ENCODE measurements at places on chromosomes 6 and 20.

GRCh38 chr6:3414327-3415081 lies 42.3 kb downstream of the SLC22A23 start:
- H3K36me3 ChIP-seq: no peaks in the 10 kb centered on the region
- H3K4me1 ChIP-seq: peaks cover 4% of the 10 kb centered on the region
- peaks cover 3% of the 10 kb centered on the region for H3K27me3 ChIP-seq
- H3K27ac ChIP-seq: no peak overlapping the region
- H3K4me3 ChIP-seq: no peak overlapping the region
- ATAC-seq: peak; percentile 31

DNA sequence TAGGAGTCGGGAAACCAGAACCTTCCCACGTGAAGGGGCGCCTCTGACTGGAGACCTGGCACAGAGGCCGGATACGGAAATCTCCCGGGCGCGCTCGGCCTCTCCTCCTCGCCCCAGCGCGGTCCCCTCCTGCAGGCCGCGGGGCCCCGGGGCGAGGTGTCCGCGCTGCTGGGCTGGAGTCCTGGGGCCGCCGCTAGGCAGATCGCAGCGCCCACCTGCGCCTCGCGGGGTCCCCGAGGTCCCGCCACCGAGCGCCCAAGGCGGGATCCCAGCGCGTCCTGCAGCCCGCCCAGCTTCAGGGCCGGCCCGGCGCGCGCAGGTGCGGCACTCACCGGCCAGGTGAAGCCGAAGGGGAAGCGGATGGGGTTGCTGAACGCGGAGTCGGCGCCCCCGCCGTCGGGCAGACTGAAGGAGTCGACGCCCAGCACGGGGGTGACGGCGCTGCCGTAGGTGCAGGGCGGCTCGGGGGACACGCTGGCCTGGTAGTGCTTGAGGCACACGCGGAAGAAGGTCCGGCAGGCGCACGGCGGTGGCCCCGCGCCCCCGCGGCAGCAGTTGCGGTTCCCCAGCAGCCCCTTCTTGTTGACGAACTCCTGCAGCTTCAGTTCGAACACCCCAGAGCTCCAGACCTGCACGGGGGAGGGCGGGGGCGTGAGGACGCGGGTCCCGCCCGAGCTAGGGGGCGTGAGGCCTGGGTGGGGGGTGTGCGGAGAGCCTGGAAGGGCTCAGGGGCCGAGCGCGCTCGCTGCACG lies 1.5 kb downstream of the DLL1 start:
- peaks cover 58% of the 10 kb centered on the region for H3K27me3 ChIP-seq
- H3K4me3 ChIP-seq: peak overlapping the region; percentile 81
- no peak overlapping the region for H3K27ac ChIP-seq
- peaks cover 18% of the 10 kb centered on the region for H3K4me1 ChIP-seq

GRCh38 chr6:5215799-5216198 lies 45.0 kb downstream of the LYRM4 start:
- no peaks in the 10 kb centered on the region for H3K4me1 ChIP-seq
- no peak overlapping the region for H3K27ac ChIP-seq
- ATAC-seq: no peak
- H3K4me3 ChIP-seq: no peak overlapping the region
- peaks cover 36% of the 10 kb centered on the region for H3K36me3 ChIP-seq
- no peaks in the 10 kb centered on the region for H3K27me3 ChIP-seq

DNA sequence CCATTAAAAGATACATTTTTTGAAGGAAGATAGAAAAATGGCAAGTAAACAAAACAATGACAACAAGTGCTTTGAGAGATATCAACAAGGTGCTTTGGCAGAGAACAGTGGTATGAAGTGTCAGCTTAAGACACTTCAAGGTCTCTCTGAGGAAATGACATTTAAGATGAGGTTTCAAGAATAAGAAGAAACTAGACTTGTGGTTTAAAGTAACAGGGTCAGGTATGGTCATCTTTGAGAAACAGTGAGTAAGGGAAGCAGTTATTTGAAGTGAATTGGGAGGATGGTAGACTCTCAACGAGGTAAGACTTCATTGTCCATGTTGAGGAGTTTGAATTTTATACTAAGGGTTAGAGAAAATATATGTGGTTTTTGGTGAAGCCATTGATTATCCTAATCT lies 77.8 kb downstream of the SYCP2L start:
- peak; percentile 53 for ATAC-seq
- no peaks in the 10 kb centered on the region for H3K4me1 ChIP-seq
- H3K36me3 ChIP-seq: no peaks in the 10 kb centered on the region

DNA sequence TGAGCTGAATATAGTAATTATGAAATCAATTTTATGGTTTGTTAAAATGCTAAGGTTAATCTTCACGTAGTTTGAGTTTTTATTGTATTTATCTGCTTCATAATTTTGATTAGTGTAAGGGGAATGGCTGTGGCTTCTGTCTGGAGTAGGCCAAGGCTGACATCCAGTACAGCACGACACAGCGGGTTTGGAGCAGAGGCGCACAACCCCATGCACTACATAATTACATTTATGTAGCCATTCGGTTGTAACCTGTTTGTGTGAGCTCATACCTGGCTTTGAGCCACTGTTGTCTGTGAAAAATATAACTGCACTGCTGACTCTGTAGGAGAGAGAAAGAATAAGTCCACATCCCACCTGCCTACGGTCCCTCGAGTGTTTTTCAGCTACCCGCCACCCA lies 615.5 kb downstream of the EYS start:
- no peaks in the 10 kb centered on the region for H3K4me1 ChIP-seq
- no peak overlapping the region for H3K27ac ChIP-seq
- ATAC-seq: no peak
- H3K36me3 ChIP-seq: no peaks in the 10 kb centered on the region
- no peak overlapping the region for H3K4me3 ChIP-seq
- H3K27me3 ChIP-seq: no peaks in the 10 kb centered on the region

DNA sequence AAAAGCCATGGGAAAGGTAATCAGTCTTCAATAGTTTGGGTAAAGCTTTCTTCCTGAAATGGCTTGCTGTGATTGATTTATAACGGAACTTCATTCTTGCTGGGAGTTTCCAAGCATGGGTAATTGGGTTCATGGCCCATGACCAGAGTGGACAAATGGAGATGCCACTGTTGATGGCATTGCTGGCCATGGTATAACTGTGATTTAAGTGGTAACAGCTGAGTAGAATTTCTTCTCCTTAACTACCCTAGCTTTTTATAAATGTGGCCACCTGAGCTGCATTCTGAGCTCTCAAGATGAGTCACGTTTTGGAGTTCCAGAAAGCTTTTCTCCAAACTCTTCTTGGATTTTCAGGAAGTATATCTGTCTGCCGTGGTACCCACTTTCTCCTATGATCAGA lies 39.9 kb upstream of the SNRPB2 start:
- no peak for ATAC-seq
- peaks cover 13% of the 10 kb centered on the region for H3K27me3 ChIP-seq
- H3K36me3 ChIP-seq: no peaks in the 10 kb centered on the region
- no peak overlapping the region for H3K27ac ChIP-seq
- no peak overlapping the region for H3K4me3 ChIP-seq

DNA sequence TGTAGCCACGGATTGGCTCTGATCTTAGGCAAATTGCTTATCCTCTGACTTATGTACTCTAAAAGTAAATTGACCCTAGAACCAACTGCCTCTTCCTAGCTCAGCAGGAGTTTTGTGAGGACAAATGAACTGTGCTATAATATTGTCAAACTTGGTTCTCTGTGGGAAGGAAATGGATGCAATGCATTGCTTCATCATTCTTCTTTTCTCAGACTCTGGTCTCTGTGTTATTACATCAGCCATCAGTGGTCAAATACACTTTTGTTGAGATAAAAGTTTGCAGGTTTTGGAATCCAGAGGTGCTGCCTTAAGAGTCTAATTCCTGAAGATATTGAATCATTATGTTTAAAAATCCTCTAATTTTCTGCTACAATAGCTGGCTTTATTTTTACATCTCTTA lies 64.9 kb downstream of the SLC24A3 start:
- H3K4me3 ChIP-seq: no peak overlapping the region
- H3K36me3 ChIP-seq: no peaks in the 10 kb centered on the region

DNA sequence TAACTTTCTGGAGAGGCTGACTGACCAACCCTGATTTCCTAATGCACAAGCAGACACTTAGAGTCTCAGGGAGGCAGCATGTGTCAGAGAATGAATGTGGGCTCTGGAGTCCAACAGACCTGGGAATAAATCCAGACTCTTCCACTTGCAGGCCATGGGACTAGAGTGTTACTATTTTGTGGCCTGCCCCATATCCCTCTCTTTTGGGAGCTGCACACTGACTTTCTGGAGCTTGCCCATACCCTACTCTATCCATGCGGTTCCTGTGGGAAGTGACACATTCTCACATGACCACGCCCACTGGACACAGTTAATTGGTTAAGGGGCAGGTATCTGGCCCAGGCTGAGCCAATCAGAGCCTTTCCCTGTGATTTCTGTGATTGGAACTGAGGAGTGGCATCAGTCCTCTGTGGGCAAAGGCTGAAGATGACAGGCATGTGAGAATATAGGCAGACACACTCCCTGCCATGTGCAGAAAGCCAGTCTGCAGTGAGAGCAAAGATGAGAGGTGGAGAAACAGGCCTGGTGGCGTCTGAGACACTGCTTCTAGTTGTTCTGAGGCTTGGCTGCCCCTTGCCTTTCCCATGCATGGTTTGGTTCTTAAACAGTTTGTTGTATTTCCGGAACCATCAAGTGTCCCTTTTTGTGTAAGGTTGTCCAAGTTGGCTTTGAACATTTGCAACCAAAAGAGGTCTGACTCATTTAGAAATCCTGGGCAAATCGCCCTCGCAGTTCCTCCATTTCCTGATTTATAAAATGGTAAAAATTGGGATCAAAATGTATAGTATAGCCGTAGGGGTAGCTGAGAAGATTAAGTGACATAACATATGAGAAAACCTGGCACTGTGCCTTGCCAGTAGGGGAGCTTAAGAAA lies 125.6 kb downstream of the CDC5L start:
- H3K4me3 ChIP-seq: no peak overlapping the region
- H3K27ac ChIP-seq: no peak overlapping the region
- no peaks in the 10 kb centered on the region for H3K36me3 ChIP-seq
- peak; percentile 18 for ATAC-seq
- H3K4me1 ChIP-seq: no peaks in the 10 kb centered on the region

DNA sequence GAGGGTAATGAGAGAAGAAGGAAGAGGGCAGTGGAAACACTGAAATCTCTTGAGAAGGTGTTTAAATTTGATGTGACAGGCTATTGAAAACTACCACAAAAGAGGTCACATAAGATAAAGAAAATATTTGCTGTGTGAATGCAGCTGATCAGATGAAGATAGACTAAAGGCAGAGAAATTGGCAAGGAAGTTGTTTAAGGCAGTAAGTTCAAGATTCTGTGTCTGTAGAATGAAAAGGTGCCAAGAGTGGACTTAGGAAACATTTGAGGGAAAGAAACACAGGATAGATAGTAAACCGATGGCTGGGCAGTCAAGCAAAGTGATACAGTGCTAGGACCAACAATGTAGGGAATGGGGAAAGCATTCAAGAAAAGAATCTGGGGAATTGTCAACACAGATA lies 332.3 kb upstream of the MARCKS start:
- H3K27ac ChIP-seq: no peak overlapping the region
- peaks cover 5% of the 10 kb centered on the region for H3K27me3 ChIP-seq
- no peak overlapping the region for H3K4me3 ChIP-seq
- H3K4me1 ChIP-seq: no peaks in the 10 kb centered on the region

DNA sequence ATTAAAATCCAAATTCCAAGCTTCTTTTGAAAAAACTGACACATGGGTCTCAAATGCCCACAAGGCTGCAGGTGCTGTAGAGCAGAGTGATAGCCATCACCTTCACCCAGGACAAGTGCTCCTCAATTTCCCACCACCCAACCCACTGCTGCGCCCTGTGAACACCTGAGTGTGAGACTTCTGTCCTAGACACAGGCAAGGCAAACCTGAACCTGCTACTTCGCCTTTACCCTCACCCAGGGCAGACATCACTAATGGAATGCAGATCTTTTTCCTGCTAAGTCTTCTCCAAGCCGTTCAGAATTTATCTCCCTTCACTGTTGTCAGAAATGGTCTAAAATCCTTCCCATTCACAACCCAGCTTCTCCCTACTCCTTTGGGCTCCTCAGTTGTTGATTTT lies 65.9 kb downstream of the PREX1 start:
- H3K27me3 ChIP-seq: no peaks in the 10 kb centered on the region
- H3K36me3 ChIP-seq: peaks cover 28% of the 10 kb centered on the region
- H3K4me1 ChIP-seq: peaks cover 64% of the 10 kb centered on the region
- H3K27ac ChIP-seq: peak overlapping the region; percentile 96

- no peak overlapping the region for H3K27ac ChIP-seq
- peaks cover 7% of the 10 kb centered on the region for H3K4me1 ChIP-seq
- H3K27me3 ChIP-seq: peaks cover 34% of the 10 kb centered on the region
- H3K4me3 ChIP-seq: no peak overlapping the region
- H3K36me3 ChIP-seq: no peaks in the 10 kb centered on the region
- peak; percentile 51 for ATAC-seq
Measured at GRCh38 chr20:10321138-10321717, 102.6 kb downstream of the SNAP25 start.

- H3K4me1 ChIP-seq: peaks cover 9% of the 10 kb centered on the region
- no peaks in the 10 kb centered on the region for H3K36me3 ChIP-seq
- H3K27me3 ChIP-seq: peaks cover 36% of the 10 kb centered on the region
- peak overlapping the region; percentile 26 for H3K4me3 ChIP-seq
Measured at GRCh38 chr20:58854638-58855471, 2.3 kb downstream of the GNAS start.

DNA sequence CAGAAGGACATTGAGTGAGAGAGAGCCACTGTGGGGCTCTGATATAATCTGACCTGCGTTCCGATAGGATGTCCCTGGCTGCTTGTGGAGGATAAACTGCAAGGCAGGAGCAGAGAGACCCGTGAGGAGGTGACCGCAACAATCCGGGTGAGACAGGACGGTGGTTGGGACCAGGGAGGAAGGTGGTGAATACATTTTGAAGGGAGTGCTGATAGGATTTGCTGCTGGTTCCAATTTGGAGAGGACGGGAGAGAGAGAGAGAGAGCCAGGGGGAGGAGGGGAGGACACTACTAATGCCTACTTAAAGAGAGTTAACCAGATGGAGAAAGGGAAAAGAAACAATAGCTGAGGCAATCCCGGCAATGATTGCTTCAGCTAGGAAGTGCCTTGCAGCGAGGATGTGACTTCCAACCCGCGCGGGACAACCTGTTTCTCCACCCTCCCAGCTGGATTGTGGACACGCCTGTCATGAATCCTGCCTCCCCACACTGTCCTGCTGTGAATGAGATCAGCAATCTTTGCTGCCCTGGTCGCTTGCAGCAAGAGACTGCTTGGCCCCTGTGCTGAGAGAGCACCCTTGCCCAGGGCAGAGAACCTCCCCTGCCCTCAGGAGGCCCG lies 199.0 kb upstream of the KCNG1 start:
- peaks cover 44% of the 10 kb centered on the region for H3K27me3 ChIP-seq
- no peak for ATAC-seq
- H3K27ac ChIP-seq: no peak overlapping the region
- no peak overlapping the region for H3K4me3 ChIP-seq

DNA sequence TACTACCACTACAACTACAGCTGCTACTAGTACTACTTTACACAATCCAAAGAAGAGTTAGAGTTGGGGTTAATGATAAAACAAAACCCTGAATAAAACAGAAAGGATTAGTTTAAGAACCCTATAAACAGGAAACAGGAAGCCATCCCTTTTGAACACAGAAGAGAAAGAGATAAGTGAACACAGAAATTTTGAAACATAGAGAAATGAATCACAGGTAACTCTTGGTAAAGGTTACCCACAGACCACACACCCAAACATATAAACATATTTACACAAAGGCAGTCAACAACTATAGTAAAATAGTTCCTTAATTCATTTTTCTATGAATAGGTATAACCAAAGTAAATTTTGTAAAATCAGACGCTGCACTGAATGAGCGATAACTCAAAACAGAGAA lies 98.1 kb downstream of the RNGTT start:
- H3K4me3 ChIP-seq: peak overlapping the region; percentile 43
- peak overlapping the region; percentile 86 for H3K27ac ChIP-seq
- H3K36me3 ChIP-seq: peaks cover 24% of the 10 kb centered on the region
- no peaks in the 10 kb centered on the region for H3K27me3 ChIP-seq
- peaks cover 32% of the 10 kb centered on the region for H3K4me1 ChIP-seq
- peak; percentile 85 for ATAC-seq

Measured in activated T-helper 17 cell treated with anti-CD3 and anti-CD28 coated beads, Interleukin-2, amount 50 U/mL, for 72 hours (primary cell).